ENCODE measurements at places on chromosomes 2 and 18.

- DNase-seq = peak; percentile 91
Observed at GRCh38 chr18:59502274-59503175, 143.5 kb upstream of the LMAN1 start.

DNA sequence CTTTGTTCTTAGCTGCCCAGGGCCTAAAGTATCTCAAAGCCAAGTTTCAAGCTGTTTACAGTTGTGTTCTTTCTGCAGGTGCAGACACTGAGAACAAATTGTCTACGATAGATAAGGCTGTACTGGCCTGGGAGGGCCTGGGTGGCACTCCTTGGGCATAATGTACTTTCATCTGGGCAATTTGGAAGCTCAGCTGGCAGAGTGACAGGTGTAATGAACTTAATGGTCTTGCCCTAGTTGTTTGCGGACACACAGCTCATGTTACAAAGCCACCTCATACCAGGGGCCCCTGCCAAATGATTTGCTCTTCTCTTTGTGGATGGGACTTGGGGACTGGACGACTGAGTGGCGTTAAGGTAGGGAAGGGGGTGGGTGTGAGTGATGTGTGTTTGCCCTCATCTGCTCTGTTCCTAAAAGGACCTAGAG is 4.3 kb downstream of the LDLRAD4 start:
- no peak for DNase-seq

- no peak for DNase-seq
Observed at GRCh38 chr2:222295368-222296062, 3.3 kb downstream of the PAX3 start.

GRCh38 chr18:57819671-57820460 is 16.8 kb upstream of the ATP8B1 start:
- no peak for DNase-seq

GRCh38 chr2:84038866-84039265 is 420.2 kb downstream of the SUCLG1 start:
- peak; percentile 43 for DNase-seq

DNA sequence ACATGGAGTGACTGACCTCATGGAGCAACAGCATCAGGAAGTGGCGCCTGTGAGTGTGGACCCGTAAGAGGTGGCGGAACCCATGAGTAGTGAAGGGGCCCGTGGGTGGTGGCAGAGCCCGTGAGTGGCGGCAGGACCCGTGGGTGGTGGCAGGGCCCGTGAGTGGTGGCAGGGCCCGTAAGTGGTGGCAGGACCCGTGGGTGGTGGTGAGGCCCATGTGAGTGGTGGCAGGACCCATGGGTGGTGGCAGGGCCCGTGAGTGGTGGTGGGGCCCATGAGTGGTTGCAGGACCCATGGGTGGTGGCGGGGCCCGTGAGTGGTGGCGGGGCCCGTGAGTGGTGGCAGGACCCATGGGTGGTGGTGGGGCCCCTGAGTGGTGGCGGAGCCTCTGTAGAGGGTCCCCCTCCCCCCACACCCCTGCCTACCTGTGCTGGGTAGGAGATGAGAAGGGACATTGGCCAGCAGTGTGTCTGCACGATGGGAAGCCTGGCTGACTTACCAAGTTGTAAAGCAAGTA is 407.7 kb upstream of the SALL3 start:
- DNase-seq = no peak

DNA sequence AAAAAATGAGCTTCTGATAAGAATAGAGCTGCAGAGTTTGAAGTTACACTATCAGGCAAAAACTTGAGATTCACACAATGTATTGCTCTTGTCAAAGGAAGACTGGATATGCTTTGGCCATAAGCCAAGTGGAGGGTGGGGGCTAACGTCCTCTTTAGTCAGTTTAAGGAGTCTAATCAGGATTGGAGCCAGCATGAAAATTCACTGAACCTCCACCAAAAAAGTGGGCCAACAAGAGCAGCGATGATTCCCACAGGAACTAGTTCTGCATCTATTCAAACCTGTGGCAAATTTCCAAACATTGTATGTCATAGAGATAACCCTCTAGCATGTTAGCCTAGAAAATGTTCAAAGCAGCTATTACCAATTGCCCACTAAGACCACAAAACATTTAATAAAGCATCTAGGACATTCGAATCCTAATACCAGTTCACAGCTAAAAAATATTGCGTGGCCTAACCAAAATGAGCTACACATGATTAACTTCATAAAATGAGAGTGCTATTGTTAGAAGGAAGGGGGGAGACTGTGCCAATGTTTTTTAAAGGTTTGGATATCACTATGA is 43.5 kb upstream of the TMEM247 start:
- DNase-seq = peak; percentile 47

GRCh38 chr2:204842068-204842467 is 296.8 kb downstream of the PARD3B start:
- DNase-seq = no peak

GRCh38 chr2:72933646-72934151 is 16.4 kb downstream of the EMX1 start:
- DNase-seq = no peak

DNA sequence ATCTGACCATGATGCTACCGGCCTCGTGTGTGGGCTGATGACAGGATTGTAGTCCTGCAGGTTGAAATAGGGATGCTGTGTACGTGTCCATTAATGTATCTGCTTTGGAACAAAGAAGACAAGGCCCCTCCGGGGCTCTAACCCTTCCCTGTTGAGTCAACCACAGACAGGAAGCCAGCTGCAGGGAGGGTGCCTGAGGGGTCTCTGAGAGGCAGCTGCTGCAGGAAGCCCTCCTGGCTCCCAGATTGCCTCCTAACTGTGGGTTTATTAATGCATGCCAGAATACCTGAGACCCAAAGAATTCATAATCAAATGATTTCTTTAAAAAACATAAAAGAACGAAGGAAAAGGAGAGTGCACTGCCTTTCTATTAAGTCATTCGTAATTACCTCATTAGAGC is 140.4 kb downstream of the CELF4 start:
- DNase-seq = no peak

DNA sequence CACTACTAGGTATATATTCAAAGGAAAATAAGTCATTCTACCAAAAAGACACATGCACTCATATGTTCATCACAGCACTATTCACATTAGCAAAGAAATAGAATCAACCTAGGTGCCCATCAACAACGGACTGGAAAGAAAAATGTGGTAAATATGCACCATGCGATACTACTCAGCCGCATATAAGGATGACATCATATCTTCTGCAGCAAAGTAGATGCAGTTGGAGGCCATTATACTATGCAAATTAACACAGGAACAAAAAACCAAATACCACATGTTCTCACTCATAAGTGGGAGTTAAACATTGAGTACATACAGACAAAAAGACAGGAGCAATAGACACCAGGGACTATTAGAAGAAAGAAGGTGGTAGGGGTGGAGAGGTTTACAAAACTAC is 412.1 kb upstream of the CWC22 start:
- no peak for DNase-seq

GRCh38 chr2:197821550-197822289 is 17.3 kb downstream of the PLCL1 start:
- no peak for DNase-seq

GRCh38 chr18:74715865-74716712 is 118.4 kb downstream of the ZNF407 start:
- no peak for DNase-seq

DNA sequence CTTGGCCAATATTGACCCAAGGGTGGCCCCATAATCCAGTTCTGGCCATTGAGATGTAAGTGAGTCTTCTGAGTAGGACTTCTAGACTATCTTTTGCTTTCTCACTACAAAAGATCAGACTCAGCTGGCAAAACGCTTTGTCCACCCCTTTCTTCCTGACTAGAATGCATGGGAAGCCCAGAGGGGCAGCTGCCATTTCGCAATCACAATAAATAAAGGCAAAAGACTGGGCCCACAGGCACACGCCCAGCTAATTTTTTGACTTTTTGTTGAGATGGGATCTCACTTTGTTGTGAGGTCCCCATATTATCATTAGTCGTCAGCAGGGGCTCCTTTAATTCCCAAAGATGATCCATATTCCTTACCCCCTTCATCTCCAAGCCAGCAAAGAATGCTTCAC is 41.1 kb upstream of the SGPP2 start:
- DNase-seq = no peak

- DNase-seq = no peak
Observed at GRCh38 chr2:200353120-200353519, 46.6 kb downstream of the SPATS2L start.

DNA sequence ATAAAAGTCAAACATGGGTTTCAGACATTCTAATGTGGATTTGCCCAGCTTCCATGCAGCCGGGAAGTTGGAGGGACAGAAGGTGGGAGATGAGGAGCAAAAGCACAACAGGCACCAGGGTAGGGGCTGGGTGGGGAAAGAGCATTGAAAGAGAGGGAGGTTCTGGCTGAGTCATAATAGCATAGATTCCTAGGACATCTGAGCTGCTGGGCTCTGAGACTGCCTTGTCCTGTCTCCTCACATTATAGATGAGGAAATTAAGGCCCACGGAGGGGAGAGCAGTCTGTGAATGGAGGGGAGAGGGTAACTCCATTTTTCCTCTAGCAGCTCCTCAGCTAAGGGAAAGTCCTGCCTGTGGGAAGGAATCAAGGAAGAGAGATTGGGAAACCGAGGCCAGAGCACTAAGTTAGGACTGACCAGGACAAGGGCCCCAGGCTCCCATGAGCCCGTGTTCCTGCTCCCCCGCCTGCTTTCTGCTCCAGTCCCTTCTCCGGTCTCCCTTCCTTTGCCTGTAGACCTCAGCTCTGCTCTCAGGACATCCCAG is 26.2 kb downstream of the SH2D6 start:
- DNase-seq = no peak

DNA sequence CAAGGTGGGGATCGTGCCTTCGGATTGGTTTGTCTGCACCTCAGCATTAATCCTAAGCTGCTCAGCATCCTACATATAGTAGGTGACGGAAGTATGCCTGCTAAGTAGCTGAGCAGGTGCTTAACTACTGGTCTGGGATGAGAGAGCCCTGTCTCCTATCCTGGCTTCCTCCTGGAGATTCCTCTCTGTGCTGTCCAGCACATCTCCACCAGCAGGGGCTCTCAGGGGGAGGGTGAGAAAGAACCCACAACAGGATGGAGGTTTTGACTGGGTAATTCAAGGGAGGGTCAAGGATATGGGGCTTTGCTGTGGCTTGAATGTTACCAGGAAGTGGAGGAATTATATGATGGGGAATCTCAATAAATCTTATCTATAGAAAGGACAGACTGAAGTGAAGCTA is 45.4 kb upstream of the KIF5C start:
- no peak for DNase-seq

- DNase-seq = peak; percentile 99
Observed at GRCh38 chr2:20051532-20052228, at the start of gene LAPTM4A. TSS of gene LAPTM4A (minus strand) at chr2:20051628. CDS start at chr2:20051520, 108 bp downstream.

- DNase-seq = no peak
Observed at GRCh38 chr2:115549611-115550130, 1107.2 kb downstream of the DPP10 start.

GRCh38 chr2:28228434-28228995 is 164.1 kb upstream of the FOSL2 start:
- no peak for DNase-seq

DNA sequence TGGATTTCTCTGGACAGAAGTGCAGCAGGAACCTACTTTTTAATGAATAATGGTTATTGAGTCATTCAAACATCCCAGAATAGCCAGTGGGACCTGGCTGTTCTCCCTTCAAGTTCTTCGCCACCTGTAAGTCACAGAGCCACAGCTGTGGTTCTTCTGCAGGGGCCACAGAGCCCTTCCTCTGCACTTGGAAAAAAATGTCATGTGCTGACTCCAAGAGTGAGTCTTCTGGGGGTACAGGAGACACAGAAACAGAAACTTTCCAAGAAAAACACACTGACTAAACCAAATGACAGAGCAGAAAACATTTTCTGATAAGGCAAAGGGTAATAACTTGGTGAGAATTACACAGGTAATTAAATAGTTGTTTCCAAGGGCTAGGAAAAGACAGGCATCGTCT is 68.7 kb upstream of the FN1 start:
- no peak for DNase-seq

DNA sequence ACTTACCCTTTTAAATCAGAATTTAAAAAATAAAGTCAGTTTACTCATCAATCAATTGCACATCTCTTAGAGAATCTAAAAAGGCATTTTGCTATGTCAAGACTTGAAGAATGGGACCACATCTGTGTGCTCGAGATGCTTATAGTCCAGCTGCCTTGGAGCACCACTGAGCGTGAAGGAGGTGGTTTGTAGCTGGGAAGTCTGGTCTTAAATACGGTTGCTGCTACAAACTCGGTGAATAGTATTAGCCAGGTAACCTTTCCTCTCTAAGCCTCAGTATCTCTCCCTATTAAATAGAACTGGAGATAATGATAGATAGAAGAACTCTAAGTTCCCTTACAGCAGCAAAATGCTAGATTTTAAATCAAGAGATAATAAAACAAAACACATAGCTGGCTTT is 289.7 kb downstream of the TRIB2 start:
- no peak for DNase-seq

DNA sequence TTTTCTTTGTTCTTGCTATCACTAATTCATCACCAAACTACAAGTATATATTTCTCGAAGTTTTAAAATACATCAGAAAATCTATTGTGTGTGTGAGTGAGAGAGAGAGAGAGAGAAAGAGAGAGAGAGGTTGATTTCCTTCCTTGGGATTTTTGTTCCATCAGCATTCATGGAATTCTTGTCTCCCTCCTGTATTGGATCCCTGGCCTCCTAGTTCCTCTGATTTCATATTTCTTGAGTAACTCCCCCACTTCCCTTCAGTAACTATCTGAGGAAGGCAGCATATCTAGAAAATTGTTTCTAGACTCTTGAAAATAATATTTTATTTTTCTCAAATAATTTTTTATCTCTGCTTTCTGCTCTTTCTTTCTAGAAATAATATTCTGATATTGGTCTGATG is 13.3 kb upstream of the ACTR2 start:
- no peak for DNase-seq

DNA sequence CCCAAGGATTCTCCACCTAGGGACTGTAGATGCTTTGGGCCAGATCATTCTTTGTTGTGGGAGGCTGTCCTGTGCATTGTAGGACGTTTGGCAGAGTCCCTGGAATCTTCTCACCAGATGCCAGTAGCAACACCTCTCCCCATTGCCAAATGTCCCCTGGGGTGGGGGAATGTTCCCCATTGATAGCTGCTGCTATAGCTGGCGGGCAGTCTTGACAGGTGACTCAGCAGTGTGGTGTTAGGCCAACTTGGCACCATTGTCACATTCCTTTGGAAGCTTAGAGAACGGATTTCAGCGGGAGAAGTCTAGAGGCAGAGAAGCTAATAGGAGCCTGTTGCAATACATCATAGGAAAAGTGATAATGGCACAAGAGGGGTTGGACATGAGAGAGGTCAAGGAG is 495.7 kb upstream of the SMIM21 start:
- DNase-seq = no peak

DNA sequence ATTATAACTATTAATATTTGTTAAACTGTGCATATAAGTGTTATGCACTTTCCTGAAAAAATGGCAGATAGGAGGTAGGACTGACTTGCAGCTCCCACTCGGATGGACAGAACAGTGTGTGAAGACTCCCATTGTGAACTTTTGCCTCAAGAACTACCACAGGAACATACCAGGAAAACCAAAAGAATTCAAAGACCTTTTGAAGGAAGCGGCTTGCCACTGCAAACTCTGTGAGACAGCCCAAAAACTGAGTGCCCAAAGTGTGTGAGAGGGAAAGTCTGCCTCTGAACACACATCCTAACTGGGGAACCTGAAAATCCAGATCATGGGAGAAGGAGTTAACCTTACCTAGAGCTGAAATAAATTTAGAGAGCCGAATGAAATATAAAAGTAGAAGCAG is 171.0 kb downstream of the ZBTB7C start:
- no peak for DNase-seq

- no peak for DNase-seq
Observed at GRCh38 chr18:3540805-3541548, 91.0 kb downstream of the TGIF1 start.

GRCh38 chr2:17043173-17043572 is 377.5 kb upstream of the CYRIA start:
- DNase-seq = no peak
